ENCODE measurements at places on chromosomes 6 and 20. TPM values are rescaled to one million over a fixed set of nuclear protein-coding genes. Genes with fewer than 3 reads are reported as not detected.

GRCh38 chr6:45783716-45784115 lies 231.9 kb downstream of the CLIC5 start:
- no peak for DNase-seq

DNA sequence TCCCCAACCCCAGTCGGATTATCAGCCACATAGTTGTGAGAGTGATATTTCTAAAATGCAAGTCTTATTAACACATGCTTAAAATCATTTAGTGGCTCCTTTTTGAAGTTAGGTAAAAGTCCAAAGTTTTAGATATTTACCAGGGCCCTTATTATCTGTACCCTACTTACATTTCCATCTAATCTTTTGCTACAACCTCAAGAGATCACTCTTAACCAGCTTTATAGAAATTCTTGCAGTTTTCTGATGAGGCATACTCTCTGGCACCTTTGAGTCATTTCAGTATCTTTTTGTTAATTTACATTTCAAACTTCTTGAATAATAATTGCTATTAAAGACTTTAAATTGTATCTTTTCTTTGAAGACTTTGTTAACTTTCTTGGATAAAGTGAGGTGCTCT lies 453.3 kb downstream of the RFPL4B start:
- DNase-seq = no peak

The CCDC170 gene
- 0.45 TPM for total RNA-seq

GRCh38 chr20:22908944-22909343 lies 126.2 kb upstream of the SSTR4 start:
- DNase-seq = no peak

DNA sequence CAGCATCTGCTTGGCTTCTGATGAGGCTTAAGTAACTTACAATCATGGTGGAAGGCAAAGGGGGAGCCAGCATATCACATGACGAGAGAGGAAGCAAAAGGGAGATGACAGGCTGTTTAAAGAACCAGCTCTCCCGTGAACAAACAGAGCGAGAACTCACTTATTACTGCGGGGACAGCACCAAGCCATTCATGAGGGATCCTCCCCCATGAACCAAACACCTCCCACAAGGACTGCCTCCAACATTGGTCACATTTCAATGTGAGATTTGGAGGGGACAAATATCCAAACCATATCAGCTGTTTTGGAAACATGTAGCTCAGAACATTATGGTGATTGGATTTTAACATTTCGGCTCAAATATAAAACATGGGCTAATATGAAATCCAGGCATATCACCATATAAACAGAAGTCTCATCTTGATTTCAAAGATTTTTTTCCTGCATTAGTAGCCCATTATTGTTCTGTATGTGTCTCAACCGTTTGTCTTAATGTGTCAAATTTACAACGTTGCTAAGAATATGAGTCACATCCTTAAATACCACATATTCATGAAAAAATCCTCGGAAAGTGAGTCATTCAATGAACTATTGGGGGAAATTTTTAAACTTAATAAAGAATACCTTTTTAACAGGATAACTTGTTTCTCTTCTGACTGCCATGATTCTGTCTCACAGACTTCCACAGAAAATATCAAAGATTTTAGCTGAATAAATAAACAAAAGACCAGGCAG lies 894.3 kb downstream of the TFAP2A start:
- no peak for DNase-seq

DNA sequence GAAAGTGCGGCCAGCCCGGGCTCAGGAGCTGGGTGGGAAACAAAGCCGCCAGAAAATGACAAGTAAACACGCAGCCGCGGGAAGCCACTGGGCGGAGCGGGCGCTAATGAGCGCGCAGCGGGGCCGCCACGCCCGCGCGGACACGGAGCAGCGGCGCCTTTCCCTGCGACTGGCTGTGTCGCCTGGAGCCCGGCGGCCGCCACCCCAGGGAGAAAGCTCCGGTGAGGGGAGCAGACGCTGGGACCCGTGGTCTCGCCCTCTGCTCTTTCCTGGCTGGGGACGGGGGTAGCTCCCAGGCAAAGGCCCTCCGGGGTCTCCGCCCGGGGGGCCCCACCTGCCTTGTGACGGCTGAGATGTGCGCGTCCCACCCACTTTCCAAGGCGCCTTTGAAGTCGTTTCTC lies 54.9 kb downstream of the PRR18 start:
- no peak for DNase-seq

The REM1 gene
- total RNA-seq = not detected
